GM12865 (cell line): ENCODE measurements at places on chromosomes 1 and 21.

DNA sequence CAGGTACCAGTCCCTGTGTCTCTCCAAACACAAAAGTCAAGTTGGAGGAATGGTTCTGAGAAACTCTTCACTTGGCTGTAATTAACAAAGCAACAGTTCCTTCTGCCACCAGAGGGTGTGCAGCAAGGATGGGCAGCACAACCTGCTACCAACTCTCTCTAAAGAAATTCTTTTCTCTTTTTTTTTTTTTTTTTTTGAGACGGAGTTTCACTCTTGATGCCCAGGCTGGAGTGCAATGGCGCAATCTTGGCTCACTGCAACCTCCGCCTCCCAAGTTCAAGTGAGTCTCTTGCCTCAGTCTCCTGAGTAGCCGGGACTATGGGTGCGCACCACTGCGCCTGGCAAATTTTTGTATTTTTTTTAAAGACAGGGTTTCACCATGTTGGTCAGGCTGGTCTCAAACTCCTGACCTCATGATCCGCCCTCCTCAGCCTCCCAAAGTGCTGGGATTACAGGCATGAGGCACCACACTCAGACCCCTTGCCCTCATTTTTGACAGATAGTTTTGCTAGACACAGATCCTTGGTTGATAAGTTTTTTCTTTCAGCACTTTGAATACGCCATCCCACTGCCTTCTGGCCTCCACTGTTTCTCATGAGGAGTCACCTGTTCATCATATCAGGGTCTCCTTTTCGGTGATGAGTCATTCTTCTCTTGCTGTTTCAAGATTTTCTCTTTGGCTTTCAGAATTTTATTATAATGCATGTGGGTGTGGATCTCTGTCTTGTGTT is 12.1 kb upstream of the DEGS1 start:
- peak; percentile 44 for DNase-seq

- peak; percentile 63 for DNase-seq
Observed at GRCh38 chr1:202038688-202039346, 28.4 kb downstream of the ELF3 start.

DNA sequence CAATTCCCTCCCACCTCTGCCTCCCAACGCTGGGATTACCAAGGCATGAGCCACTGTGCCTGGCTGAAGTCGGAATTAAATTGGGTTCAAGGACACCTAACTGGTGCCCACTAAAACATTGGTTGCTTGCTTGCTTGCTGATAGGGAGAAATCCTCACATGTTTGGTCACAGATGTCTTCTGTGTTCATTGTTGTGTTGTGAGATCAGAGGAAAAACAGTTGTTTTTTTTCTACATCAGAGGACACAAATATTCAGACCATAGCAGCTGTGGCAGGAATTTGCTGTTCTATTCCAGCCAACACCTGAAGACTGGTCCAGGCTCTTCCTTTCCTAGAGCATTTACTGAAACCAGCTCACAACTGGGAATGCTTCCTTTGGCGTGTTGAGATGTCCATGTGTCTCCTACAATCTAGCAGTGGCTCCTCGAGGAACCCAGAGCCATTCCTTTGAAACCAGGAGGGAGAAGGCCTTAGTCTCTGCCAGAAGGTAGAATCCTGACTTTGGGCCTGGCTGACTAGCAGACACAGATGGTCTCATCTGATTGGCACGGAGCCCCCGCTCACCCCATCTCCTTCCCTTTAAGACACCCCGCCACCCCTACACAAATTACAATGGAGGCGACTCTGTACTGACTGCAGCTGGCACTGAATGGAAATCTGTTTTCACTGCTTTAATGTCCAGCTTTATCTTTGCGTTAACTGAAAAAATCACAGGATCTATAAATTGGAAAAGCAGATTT is 24.3 kb upstream of the TRIM17 start:
- no peak for DNase-seq

DNA sequence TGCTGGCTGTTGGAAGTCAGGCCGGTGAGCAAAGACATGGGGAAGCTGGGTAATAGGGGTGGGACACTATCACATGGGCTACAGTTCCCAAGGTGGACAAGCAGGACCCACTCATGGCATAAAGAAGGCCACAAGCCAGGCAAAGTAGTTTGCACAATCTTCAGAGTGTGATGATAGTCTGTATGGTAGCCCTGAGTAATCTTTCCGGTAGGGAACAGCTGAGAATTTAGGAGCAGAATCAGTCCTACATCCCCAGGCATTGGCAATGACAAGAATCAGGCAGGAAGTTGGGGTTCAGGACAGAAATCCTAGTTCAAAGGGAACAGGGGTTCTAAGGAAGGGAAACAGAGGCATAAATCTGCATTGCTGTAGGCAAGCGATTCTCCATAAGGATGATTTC is 23.9 kb upstream of the SPATA6 start:
- no peak for DNase-seq

DNA sequence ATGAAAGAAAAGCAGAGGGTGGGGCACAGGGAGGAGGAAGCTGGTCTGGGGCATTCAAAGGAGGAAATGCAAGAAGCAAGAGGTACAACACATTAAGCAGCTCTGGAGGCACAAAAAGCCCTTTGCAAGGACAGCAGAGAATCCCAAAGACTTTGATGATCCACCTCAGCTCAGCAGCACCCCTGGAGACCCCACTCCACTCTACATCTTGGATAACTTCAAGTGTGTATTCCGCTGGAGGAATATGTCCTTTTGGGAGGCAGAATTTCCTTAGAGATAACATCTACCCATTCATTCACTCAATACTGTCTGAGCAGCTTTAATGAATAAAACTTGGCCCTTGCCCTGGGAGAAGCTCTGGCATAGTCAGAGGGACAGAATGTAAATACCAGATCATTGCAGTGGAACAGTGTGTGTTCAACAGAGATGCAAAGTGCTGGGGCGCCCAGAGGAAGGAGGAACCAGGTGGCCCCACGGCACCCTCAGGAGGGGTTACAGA is 599.7 kb downstream of the KIF26B start:
- DNase-seq: no peak

DNA sequence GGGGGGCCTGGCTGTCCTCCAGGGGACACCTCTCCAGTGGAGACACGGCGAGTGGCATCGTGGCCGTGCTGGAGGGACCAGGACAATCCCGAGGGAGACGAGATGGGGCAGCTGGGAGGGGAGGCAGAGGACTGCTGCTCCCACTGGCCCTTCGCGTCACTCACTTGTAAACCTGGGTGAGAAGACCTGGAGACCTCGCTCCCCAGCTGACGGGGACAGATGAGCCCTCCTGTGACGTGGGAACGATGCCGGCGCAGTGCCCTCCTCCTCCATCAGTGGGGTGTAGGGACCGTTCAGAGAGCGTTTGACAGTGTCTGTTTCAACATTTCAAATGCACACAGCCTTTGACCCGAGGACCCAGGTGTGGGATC is 4.6 kb downstream of the SPATC1L start:
- no peak for DNase-seq

GRCh38 chr21:35945089-35945671 is 115.1 kb downstream of the SETD4 start:
- no peak for DNase-seq

DNA sequence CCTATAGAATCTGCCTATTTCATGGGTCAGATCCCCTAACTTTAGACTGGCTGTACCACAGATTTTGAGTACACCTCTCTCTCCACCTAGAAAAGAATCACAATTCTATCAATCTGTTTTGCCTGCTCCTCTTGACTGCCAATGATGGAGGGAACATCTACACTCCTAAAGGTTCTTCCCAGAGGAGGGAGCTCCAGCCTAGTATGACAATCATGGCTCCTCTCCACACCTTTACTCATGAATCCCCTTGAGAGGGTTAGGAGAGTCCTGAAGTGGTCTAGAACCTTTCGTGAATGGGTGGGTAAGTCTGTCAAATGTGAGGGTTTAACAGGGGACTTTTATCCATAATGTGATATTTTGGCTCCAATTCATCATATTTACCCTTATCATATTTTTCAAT is 48.0 kb downstream of the DNAI4 start:
- no peak for DNase-seq

- DNase-seq: no peak
Observed at GRCh38 chr1:20329793-20330542, 39.3 kb downstream of the VWA5B1 start.

DNA sequence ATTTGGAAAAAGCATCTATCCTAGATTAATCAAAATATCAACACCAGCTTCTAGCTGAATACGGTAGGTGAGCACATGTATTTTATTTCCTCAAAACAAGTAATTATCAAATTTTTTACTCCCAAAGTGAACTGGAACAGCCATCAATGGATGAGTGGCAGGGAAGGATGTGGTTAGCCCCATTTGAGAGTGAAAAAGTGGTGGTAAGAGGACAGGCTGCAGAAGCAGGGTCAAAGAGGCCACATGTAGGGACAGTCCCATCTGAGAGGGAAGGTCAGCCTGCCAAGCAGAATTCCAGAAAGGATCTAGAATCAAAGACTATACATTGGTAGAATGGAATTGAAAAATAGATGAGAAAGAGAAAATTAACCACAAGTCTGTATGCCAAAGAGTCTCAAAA is 163.8 kb downstream of the SMYD3 start:
- DNase-seq: peak; percentile 11

DNA sequence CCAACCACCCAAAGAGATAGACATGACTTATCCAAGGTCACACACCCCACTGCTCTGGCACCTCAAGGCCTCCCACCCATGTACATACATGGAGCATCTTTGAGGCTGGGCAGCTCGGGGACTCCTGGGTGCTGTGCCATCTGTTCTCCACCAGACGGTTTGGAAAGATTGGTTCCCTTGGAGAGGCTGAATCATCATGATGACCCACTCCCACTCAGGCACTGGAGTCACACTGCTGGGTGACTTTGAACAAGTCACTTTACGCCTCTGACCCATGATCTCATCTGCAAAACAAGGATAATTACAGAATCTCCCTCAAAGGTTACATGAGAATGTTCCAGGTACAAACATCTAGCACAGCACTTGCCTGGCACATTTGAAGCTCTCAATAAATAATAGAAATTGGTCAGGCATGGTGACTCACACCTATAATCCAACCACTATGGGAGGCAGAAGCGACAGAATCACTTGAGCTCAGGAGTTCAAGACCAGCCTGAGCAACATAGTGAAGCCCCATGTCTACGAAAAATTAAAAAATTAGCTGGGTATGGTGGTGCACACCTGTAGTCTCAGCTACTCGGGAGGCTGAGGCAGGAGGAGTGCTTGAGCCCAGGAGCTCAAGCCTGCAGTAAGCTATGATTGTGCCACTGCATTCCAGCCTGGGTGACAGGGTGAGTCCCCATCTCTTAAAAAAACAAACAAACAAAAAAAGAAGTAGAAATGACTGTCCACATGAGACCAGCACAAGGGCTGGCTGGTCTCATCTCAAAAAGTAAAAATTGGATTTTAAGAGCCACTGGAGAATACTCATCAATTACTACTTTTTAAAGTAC is 74.9 kb downstream of the RRAGC start:
- DNase-seq: no peak

DNA sequence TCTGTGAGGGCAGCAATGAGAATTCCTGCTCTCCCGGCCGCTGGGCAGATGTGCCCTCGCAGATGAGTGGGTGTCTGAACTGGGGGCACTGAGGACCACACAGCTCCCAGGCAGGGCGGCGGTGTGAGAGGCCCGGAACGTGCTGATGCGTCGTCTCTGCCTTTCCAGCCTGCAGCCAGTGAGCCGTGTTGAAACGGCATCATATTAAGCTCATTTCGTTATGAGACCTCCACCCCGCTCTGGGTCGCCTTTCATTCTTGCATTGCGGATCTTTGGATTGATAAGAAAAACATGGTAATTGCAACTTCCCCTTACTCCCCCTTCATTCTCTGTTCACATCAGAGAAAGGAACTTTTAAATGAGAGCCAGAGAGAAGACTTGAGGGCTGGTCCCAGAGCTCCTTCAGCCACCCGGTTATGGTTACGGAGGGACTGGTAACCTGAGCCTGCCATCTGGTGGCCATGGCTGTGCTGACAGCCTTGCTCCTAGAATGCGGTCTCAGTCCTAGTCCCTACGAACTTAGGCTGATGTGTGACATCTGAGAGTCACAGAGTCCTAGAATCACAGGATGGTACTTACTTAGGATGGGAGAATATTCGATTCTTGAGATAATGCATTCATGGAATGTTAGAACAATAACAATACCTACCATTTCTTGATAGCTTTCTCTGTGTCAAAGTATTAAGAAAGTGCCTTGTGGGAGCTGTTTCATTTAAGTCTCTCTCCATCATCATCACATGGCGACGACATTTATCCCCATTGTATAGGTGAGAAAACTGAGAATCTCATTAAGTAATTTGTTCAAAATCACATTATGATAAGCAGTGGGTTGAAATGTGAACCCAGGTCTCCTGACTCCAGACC is 271.0 kb downstream of the TRABD2B start:
- peak; percentile 68 for DNase-seq

GRCh38 chr1:109818271-109818987 is 54.7 kb upstream of the EPS8L3 start:
- DNase-seq: no peak

DNA sequence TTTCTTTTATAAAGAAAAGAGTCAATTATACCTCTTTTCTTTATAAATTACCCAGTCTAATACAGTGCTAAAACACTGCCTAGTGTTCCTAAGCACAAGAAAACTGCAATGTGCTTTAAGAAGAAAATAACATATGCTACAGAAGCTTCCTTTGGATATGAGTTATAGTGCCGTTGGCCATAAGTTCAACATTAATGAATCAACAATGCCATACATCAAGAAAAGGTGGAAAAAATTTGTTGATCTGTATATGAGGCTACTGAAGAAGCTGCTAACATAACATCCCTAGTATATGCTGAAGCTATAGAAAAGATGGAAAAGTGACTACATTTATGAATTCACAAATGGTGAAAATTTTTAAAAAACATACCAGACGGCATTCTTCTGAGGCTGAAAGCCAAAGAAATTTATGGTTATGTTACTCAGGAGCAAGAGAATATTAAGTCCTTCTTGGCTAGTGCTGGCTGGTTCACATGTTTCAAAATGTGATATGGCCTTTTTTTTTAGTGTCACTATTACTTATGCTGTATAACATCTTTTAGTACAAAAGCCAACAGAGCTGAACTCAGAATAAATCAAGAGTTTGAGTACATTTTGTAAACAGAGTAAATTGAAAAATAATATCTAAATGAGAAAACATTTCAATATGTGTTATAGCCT is 743.2 kb upstream of the RGS18 start:
- DNase-seq: no peak

- DNase-seq: no peak
Observed at GRCh38 chr1:201381130-201381529, 3.6 kb upstream of the TNNT2 start.

DNA sequence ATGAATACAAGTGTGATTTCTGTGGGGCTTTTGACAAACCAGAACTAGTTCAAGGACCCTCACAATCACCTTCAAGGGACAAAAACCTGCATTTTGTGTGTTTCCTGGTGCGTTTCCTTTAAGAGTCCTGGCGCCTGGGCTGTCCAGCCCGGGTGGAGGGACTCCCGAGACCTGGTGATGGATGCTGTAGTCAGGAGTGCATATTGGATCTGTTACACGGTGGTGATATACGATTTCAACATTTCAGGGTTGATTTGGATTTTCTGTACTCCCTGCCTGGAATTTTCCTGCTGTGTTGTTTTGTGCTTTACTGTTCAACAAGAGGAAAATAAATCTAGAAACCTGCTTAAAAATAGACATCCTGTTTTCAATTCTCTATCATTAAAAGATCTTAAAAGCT is 162.0 kb downstream of the KIF26B start:
- DNase-seq: no peak
